ENCODE measurements at places on chromosomes 12 and 14. TPM values are rescaled to one million over a fixed set of nuclear protein-coding genes. Genes with fewer than 3 reads are reported as not detected.

DNA sequence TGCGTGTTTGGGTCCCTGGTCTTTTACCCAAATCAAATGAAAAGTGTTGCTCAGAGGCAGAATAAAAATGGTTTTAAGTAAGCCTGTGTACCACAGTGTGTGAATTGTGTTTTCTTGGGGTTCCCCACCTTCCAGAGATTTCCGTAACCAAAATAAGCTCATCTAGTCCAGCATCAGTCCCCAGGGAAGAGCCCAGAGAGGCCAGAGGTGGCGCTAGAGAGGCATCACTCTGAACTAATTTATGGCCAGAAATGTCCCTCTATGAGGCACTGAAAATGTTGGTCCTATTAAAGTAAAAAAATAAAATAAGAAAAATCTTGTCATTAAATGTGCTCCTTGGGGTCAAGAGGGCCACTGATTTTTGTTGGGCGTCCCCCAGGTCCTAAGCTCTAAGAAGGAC is 24.9 kb upstream of the PRKAB1 start:
- peak; percentile 19 for DNase-seq
- no peak overlapping the region for H3K4me3 ChIP-seq
- peaks cover 11% of the 10 kb centered on the region for H3K4me1 ChIP-seq
- H3K27ac ChIP-seq = no peak overlapping the region

DNA sequence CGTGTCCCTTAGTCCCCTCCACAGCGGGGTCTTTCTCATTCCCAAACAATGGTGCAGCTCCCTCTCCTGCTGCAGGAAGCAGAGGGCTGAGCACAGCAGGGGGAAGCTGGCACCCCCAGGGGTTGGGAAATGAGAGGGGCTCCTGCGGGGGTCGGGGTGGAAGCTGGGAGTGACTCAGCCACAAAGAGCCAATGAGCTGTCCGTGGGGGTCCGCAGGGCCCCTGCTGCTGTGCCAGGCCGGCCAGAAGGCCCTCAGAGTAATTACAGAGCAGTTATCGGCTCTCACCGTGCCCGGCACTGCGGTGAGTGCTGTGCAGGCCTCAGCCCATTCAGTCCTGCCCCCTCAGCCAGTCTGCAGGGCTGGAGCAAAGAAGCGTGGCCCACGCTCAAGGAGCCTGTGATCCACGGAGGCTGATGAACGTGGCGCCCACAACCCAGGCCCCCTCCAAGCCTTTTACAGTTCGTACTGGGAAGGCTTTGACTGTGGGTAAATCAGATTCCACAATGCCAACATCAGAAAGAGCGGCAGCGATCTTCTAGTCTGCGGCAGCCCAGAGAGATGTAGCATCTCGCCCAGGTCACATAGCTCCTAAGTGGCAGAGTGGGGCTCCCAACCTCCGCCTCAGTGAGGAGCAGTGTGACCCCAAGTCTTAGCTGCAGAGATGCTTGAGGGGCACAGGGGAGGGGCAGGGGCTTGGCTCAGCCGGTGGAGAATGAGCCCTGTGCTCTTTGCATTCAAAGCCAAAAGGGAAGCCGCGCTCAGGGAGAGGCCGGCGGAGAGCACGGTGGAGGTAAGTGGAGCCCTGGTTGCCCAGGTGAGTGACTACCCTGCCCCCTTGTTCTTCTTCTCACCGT is 43.4 kb downstream of the SLC6A12 start:
- H3K4me1 ChIP-seq = peaks cover 11% of the 10 kb centered on the region
- no peaks in the 10 kb centered on the region for H3K36me3 ChIP-seq
- no peak overlapping the region for H3K4me3 ChIP-seq
- no peak overlapping the region for H3K27ac ChIP-seq
- DNase-seq = no peak

- no peak for DNase-seq
- H3K4me1 ChIP-seq = no peaks in the 10 kb centered on the region
- H3K27me3 ChIP-seq = no peaks in the 10 kb centered on the region
- H3K36me3 ChIP-seq = no peaks in the 10 kb centered on the region
- H3K4me3 ChIP-seq = no peak overlapping the region
Measured at GRCh38 chr12:97977870-97978405, 515.3 kb downstream of the RMST start.

GRCh38 chr12:49347311-49348193 is 864 bp downstream of the DNAJC22 start:
- H3K4me1 ChIP-seq = peaks cover 15% of the 10 kb centered on the region
- peaks cover 12% of the 10 kb centered on the region for H3K27me3 ChIP-seq
- H3K36me3 ChIP-seq = no peaks in the 10 kb centered on the region
- peak overlapping the region; percentile 33 for H3K27ac ChIP-seq
- DNase-seq = peak; percentile 94

DNA sequence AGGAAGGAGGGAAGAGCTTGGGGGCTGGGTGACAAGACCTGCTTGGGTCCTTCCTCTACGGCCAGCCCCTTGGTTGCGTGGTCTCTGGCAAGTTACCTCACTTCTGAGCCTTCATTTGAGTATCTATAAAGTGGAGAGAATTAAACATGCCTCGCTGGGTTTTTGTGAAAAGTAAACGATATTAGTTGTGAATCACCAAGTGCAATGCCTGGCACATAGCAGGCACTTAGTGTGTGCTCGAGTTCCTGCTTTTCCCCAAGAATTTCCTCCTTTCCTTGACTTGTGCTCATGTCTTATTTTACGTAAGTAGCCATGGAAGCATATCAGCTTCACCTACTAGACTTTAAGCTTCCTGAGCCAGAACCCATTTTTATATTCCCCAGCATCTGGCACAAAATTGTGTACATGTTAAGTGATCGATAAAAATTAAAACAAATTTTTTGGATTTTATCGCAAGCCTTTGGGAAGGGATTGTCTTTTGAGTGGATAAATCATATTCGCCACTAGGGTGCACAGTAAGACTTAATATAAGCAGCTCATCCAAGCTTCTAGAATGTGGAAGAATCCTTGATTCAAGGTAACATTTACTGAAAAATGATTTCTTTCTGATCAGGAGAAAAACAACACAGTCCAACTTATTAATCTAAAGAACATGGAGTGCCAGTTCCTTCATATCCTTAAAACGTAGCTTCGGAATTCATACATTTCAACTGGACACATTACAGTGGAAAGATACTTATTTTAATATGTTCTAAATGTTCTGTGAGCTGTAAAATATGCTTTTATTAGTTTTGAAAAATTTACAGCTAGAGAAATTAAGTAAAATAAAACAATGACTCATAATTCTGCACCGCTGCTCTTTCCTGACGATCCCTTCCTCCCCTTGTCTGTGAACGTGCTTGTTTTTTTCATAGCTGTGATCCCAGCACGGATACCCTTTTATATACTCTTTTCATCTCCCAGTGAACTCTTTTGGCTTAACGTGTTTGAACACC is 62.0 kb downstream of the SLC25A47 start:
- peak overlapping the region; percentile 85 for H3K27ac ChIP-seq
- peak; percentile 70 for DNase-seq
- H3K4me3 ChIP-seq = no peak overlapping the region
- H3K4me1 ChIP-seq = peaks cover 33% of the 10 kb centered on the region

DNA sequence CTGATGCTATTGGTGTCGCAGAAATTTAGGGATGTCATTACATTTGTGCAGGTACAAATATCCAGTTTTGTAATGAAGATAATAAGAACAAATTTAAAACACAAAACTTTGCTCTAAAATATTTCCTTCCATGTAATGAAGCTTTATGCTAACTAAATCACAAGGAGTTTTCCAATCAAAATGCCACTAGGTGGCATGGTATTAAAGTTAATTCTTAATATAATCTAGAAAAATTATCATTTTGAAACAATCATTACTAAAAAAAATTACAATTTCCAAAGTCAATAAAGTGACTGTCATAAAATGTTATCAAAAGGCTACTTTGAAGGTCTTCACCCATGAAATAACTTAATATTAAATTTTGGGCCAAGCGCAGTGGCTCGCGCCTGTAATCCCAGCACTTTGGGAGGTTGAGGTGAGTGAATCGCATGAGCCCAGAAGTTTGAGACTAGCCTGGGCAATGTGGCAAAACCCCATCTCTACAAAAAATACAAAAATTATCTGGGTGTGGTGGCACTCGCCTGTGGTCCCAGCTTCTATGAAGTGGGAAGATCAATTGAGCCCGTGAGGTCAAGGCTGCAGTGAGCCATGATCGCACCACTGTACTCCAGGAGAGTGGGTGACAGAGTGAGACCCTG is 77.4 kb downstream of the KIF21A start:
- no peak overlapping the region for H3K4me3 ChIP-seq
- H3K27ac ChIP-seq = no peak overlapping the region
- H3K36me3 ChIP-seq = no peaks in the 10 kb centered on the region
- H3K27me3 ChIP-seq = no peaks in the 10 kb centered on the region
- DNase-seq = no peak
- no peaks in the 10 kb centered on the region for H3K4me1 ChIP-seq

DNA sequence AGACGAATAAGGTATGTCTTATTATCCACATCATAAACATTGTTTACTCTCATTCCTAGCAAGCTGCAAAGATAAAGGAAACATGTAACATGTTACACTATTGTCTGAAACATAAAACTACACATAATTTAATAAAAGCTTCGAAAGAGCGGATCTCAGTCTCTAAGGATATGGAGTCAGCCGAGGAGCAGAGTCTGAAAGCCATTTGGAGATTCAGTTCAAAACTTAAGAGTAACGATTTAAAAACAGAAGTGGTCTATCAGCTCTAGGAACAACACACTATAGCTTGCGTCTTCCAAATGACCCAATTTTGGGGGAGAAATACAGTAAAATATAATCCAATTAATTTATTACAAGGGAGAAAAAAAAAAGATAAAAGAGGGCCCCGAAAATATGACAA is 775 bp downstream of the NEMF start:
- peak overlapping the region; percentile 87 for H3K4me3 ChIP-seq
- peaks cover 17% of the 10 kb centered on the region for H3K36me3 ChIP-seq
- H3K4me1 ChIP-seq = no peaks in the 10 kb centered on the region
- peak overlapping the region; percentile 62 for H3K27ac ChIP-seq
- no peaks in the 10 kb centered on the region for H3K27me3 ChIP-seq

DNA sequence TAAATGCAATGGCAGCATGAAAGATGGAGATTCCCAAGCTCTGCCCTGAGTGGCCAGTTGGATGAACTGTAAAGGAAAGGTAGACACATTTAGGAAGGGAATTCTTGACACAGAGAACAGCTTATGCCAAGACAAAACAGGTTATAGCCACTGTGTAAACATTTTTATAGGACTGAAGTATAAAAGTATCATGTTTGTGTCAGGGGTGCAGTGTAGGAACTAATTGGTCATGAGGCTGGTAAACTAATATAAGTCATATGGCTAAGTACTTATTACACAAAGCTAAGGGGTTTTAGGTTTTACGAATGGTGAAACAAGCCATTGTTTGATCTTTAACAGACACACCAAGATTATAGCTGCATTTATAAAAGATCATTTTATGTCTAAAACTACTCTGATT is 207.7 kb upstream of the SLC16A7 start:
- no peak overlapping the region for H3K27ac ChIP-seq
- no peaks in the 10 kb centered on the region for H3K4me1 ChIP-seq
- DNase-seq = no peak
- no peak overlapping the region for H3K4me3 ChIP-seq
- H3K36me3 ChIP-seq = no peaks in the 10 kb centered on the region

GRCh38 chr14:67620217-67620785 is 581 bp downstream of the ARG2 start:
- peak; percentile 37 for DNase-seq
- no peaks in the 10 kb centered on the region for H3K27me3 ChIP-seq
- H3K36me3 ChIP-seq = no peaks in the 10 kb centered on the region
- H3K4me1 ChIP-seq = no peaks in the 10 kb centered on the region
- H3K27ac ChIP-seq = no peak overlapping the region

GRCh38 chr12:56591961-56592360 is 38.2 kb downstream of the BAZ2A start:
- H3K4me3 ChIP-seq = no peak overlapping the region
- no peaks in the 10 kb centered on the region for H3K27me3 ChIP-seq
- DNase-seq = no peak
- 0 out of 2 replicates have a peak, but pooled peaks cover 3% of the 10 kb centered on the region for H3K4me1 ChIP-seq
- no peak overlapping the region for H3K27ac ChIP-seq

- peaks cover 50% of the 10 kb centered on the region for H3K4me1 ChIP-seq
- no peak overlapping the region for H3K27ac ChIP-seq
- DNase-seq = no peak
- peaks cover 63% of the 10 kb centered on the region for H3K36me3 ChIP-seq
Measured at GRCh38 chr14:100359881-100360280, 36.7 kb downstream of the SLC25A47 start.

DNA sequence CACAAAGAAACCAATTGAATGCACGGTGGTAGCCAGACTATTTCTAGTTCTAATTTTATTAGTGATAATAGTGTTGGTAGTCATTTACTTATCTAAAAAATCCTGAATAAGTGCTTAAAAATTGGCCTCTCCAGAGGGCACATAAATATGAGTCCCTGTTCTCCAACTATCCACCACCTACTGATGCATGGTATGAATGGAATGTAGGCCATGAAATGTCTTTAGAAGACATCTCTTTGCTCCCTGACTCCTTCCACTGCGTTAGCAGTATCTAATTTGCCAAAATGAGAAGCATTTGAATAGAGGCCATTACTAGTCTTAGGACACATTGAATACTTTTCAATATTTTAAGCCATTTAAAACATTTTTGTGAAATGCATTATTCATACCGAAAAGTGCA is 261.7 kb downstream of the LRFN5 start:
- H3K27ac ChIP-seq = no peak overlapping the region
- no peaks in the 10 kb centered on the region for H3K4me1 ChIP-seq
- H3K27me3 ChIP-seq = no peaks in the 10 kb centered on the region
- H3K36me3 ChIP-seq = no peaks in the 10 kb centered on the region
- H3K4me3 ChIP-seq = no peak overlapping the region

- no peaks in the 10 kb centered on the region for H3K36me3 ChIP-seq
- no peak overlapping the region for H3K4me3 ChIP-seq
- no peak overlapping the region for H3K27ac ChIP-seq
- DNase-seq = no peak
Measured at GRCh38 chr12:12441843-12442461, 85.1 kb downstream of the BORCS5 start.

DNA sequence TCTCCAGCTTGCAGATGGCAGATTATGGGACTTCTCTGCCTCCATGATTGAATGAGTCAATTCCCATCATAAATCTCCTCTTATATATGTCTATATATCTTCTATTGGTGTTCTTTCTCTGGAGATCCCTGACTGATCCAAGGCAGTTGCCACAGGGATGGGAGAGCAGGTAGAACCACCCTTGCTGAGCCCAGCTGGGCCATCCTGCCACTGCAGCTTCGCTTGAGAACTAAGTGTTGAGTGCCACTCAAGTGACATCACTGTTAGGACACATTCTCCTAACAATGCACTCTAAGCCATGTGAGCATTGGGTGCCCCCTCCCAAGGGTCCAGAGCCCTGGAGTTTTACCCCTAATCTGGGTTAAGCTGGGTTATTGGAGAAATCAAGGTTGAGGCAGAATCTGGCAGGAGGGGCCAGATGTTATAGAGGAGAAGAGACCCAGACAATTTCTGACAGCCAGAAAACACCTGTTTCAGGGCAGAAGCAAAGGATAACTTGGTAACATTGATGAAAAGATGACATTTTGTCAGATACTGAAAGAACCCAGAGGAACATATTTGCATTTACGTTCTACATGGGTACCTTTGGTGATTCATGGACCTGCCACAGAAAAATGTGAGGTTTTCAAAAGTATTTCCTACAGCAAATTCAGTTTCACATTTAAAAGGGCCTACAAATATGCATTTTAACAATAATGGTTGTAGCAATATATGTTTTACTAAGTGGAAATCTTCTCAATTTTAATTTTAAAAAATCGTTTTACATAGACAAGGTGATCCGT is 57.2 kb upstream of the MAX start:
- no peak for DNase-seq
- no peaks in the 10 kb centered on the region for H3K27me3 ChIP-seq
- H3K36me3 ChIP-seq = no peaks in the 10 kb centered on the region
- no peaks in the 10 kb centered on the region for H3K4me1 ChIP-seq
- H3K4me3 ChIP-seq = no peak overlapping the region
- no peak overlapping the region for H3K27ac ChIP-seq

The ISM2 gene
- total RNA-seq = 0.16 TPM

The PTHLH gene
- total RNA-seq = 3.6 TPM

The TUNAR gene
- not detected for total RNA-seq

The REP15 gene
- 2.2 TPM for total RNA-seq

The TEAD4 gene
- total RNA-seq = 59.0 TPM

The MANSC4 gene
- not detected for total RNA-seq

The SEC23A gene
- 144 TPM for total RNA-seq

The OASL gene
- not detected for total RNA-seq
